ENCODE measurements at places on chromosomes 3 and 15. TPM values are rescaled to one million over a fixed set of nuclear protein-coding genes. Genes with fewer than 3 reads are reported as not detected.

Gene CGNL1
- 36.4 TPM for total RNA-seq

Gene EPHA6
- 3.3 TPM for total RNA-seq

- peak; percentile 10 for ATAC-seq
Observed at GRCh38 chr3:185549651-185550111, 2.7 kb downstream of the LIPH start.

- peak; percentile 53 for ATAC-seq
Observed at GRCh38 chr15:55587321-55588069, 650 bp downstream of the PYGO1 start.

DNA sequence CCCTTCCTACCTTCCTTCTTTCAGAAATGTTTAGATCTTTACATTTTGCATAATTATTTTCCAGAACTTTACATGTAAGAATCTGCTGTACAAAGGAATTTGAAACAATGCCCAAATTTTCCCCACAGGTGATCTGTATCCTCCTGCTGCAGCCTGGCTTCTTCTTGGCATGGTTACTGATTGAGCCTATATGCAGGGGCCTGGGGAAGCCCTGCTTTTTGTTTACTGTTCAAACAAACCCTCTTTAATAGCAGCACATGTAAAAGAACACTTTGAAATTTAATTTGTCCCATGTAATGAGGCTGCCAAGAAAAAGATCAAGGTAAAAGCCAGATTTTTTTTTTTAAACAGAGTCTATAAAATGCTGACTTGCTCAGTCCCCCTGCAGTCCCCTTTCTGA lies 432.2 kb downstream of the TUSC7 start:
- no peak for ATAC-seq

GRCh38 chr3:131147534-131147933 lies 120.9 kb downstream of the NEK11 start:
- no peak for ATAC-seq

DNA sequence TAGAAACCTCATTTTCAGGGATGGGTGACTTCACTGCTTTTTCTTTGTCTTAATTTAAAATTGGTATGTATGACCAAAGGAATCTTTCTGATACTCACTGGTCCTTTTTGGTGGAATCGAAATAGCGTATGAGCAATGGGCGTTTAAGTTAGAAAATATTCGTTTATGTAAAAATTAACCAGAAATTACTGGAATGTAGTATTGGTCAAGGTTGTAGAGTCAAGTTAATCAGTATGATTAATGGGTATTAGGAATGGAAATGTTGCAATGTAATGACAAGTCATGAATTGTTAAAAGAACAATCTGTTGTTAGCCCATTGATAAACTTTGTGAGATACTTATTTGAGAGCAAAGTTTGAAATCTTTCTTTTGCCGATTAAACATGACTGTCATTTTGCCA lies 36.9 kb downstream of the AKAP13 start:
- ATAC-seq = no peak

DNA sequence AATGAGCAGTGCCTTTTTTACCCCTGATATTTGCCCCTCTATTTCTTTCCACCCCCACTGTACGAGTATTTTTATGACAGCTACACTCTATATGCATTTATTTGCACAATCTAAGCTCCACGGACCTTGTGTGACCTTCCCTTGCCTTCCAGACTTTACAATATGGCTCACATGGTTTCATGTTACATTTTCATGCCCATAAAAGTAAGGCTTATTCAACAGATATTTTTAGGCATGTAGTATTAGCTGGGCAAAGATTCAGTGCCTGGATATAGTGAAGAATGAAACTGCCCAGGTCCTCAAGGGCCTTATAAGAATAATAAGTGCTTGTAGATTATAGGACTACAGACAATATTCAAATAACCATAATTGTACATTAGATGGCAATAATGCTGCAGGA lies 481.9 kb upstream of the CNTN4 start:
- no peak for ATAC-seq

GRCh38 chr3:95733336-95733735 lies 1081.1 kb upstream of the EPHA6 start:
- ATAC-seq = no peak

GRCh38 chr15:34583399-34584329 lies at the start of gene GOLGA8B:
TSS of gene GOLGA8B (minus strand) at chr15:34583651. CDS start at chr15:34535912, 47,739 bp downstream.
- ATAC-seq = peak; percentile 79
